Hair follicle dermal papilla cell (primary cell): ENCODE measurements at places on chromosomes 11 and 22. TPM values are rescaled to one million over a fixed set of nuclear protein-coding genes. Genes with fewer than 3 reads are reported as not detected.

The OR52E8 gene
- total RNA-seq: not detected in 2 replicates

The BATF2 gene
- 1.2 and 2.3 TPM in 2 replicates for total RNA-seq

The TSPAN32 gene
- 2.1 and 2.9 TPM in 2 replicates for total RNA-seq

The PIWIL4 gene
- total RNA-seq: 3.4 and 3.9 TPM in 2 replicates

The C22orf23 gene
- 0.24 and 0.65 TPM in 2 replicates for total RNA-seq

The PKNOX2 gene
- 0.16 TPM in 1 of 2 replicates, not detected in the other for total RNA-seq
